GDM1 (cell line): ENCODE measurements at places on chromosomes 7 and 10.

DNA sequence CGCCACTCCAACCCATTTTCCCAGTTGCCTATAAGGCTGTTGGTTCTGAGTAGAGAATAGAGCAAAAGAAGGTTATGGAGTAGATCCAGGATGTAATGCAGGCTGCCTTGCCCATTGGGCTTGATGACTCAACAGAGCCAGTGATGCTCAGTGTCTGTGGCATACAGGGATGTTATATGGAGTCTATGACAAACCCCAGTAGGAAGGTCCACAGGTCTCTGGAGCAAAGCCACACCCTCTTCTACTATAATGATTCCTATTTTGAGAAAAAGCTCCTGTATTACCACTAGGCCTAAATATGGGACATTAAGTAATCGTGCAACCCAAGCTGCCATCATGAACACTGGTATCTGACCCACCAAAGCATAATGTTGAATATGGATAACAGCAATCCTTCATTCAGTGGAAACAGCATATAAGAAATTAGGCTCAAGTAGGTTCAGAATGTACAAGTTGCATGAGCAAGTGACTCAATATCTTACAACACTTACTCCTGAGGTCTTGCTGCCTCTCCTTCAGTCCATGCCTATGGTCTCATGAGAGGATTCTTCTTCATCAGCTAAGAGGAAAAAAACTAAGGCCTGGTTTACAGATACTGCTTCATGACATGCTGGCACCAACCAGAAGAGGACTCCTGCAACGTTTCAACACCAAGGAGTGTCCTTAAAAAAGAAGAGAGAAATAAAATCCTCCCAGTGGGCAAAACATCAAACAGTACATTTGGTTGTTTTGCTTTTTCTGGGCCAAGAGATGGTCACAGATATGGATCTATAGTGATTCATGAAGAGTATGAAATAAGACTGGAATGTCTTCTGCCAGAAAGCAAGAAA lies 14.8 kb upstream of the FHIP2A start:
- no peak for DNase-seq

GRCh38 chr10:50876429-50876828 lies 9.0 kb downstream of the A1CF start:
- no peak for DNase-seq

- DNase-seq: no peak
Observed at GRCh38 chr10:95814011-95814727, 58.2 kb downstream of the ENTPD1 start.

DNA sequence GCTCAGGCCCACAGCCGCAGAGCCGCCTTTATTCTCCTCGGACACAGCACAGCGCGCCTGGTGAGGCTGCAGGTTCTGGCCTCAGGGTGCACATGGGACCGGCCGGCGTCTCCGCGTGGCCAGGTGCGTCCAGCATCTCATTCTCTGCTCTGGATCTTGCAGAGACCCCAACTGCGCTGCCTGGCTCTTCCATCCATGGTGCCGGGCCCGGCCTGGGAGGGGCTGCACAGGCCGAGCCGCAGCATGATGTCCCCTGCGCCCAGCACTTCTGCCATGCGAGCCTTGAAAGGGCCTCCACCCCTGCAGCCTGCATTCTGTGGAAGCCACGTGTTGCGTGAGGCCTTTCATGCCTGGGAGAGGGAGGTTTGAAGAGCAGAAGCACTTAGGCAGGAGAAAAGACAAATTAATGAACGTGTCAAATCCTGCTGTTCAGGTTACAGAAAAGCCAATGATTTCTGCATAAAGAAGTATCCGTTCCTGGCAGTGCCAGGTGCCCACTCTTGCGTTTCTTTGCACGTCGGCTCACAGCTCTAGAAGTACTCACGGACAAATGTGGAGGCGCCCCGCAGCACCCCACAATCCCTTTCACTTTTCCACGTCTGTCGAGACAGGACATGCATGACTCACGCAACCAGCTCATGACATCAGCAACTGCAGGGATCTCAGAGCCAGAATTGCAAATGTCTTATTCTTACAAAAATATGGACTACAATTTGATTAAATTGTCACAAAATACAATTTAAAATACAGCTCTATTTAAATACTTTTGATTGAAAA lies 571.4 kb downstream of the DNAJB6 start:
- DNase-seq: no peak

- no peak for DNase-seq
Observed at GRCh38 chr7:47226696-47227095, 355.2 kb downstream of the TNS3 start.

DNA sequence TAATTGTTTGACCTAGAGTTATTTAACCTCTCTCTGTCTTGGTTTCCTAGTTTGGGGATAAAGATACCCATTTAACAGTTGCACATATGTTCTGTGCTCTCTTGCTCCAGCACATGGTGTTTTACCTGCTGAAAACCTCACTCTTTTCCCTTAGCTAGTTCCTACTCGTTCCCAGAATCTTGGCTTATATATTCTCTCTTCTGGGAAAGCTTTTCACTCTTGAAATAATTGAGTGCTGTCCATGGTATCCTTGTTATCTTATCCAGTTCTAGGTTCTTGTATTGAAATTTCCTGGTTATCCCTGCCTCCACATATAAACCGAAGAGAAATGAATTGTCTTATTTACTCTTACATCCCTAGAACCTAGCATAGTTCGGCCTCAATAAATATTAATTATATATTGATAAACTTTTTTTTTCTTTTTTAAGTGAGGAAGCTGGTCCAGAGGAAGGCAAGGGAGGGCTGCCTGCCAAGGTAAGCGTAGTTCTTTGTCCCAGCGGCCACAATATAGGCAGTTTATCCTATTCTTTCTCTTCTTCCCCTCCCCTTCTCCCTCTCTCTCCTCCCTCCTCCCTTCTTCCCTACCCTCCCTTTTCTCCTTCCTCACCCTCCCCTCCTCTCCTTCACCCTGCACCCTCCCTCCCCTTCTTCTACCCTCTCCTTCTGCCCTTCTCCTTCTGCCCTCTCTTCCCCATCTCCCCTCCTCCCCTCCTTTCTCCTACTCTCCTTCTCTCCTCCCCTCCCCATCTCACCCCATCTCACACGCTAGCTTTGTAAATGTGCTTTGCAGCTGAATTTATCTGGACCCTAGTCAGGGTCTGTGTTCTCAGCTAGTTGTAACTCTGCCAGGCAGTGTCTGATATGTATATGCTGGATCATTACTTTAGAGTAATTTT lies 7.9 kb downstream of the WEE2 start:
- no peak for DNase-seq

DNA sequence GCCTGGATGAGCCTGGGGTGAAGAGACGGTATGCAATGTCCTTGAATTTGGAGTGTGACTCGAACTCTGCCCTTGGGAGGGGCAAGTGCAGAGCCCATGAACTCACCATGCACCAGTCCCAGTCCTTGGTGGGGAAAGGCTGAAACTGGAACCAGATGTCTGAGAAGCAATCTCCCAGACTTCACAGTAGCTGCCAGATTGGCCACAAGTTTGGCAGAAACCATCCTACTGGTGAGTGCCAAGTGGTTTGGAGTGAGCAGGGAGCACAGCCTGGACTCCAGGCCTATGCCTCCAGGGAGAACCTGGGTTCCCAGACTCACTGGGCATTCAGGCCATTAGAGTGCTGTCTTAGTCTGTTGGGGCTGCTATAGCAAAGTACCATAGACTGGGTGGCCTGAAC lies 99.6 kb upstream of the LYZL1 start:
- DNase-seq: no peak

- DNase-seq: no peak
Observed at GRCh38 chr7:13067036-13067435, 379.6 kb downstream of the ARL4A start.

GRCh38 chr10:131649617-131650016 lies 251.2 kb upstream of the PPP2R2D start:
- no peak for DNase-seq

DNA sequence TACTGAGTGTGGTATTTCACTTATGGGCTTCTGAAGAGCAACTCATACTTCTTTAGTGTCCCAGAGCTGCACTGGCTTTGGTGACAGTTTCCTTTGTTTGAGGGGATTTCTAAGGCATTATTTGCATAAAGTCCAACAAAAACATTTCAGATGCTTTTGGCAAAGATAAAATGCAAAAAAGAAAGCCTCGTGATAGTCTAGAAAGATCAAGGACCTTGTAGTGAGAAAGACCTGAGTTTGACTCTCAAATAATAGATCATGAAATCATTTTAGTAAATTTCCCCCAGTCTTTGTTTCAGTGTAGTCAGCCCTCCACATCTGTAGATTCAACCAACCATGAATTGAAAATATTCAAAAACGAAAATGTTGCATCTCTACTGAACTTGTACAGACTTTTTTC lies 107.4 kb downstream of the EEPD1 start:
- DNase-seq: no peak

DNA sequence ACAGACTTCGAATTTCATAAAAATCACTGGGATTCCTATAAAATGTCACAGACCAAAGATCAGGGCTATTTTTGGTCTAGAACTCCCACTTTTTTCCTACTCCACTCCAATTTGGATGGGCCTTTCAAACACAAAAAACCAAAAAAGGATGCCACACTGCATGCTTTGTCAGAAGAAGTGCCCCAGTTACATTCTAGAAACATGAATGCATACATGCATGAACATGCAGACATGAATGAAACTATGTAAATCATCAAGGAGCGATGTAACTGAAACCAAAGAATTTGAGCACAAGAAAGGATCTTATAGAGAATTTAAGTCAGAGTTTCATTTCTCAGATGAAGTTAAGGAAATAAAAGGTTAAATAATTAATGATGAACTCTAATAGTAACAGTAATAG lies 31.8 kb upstream of the FAM133B start:
- no peak for DNase-seq

GRCh38 chr10:69223028-69223342 lies 2.9 kb downstream of the HKDC1 start:
- DNase-seq: no peak
